ENCODE measurements at places on chromosomes 3 and 15. TPM values are rescaled to one million over a fixed set of nuclear protein-coding genes. Genes with fewer than 3 reads are reported as not detected.

The ACSBG1 gene
- 0.25 TPM for total RNA-seq

The ATP13A4 gene
- total RNA-seq = 0.52 TPM

The PCCB gene
- total RNA-seq = 106 TPM

The TGM4 gene
- total RNA-seq = not detected

The CASR gene
- not detected for total RNA-seq

The HRH1 gene
- total RNA-seq = 1.4 TPM

DNA sequence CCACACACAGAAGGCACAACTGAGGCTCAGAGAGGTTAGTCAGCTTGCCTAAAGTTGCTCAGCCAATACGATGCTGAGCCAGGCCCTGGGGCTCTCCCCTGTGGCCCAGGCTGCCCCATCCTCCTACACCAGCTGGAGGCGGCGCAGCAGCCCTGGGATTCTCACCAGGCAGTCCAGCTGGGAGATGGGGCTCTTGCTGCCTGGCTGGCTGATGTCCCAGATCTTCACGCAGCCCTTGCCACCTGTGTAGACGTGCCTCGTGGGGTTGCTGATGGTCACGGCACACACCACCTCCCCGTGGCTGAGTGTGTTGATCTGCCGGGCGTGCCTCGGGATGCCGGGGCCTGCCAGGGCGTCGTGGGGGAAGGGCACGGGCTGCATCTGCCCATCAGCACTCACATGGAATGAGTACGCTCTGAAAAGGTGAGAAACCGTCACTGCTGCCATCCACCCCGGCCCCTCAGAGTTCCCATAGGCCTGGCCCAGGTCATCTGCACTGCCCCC is 42.8 kb downstream of the TLE3 start:
- H3K36me3 ChIP-seq = peaks cover 100% of the 10 kb centered on the region
- no peak overlapping the region for H3K27ac ChIP-seq
- no peak overlapping the region for H3K4me3 ChIP-seq
- DNase-seq = no peak
- no peaks in the 10 kb centered on the region for H3K27me3 ChIP-seq
- no peaks in the 10 kb centered on the region for H3K4me1 ChIP-seq

GRCh38 chr3:193546129-193546528 is 8.6 kb downstream of the ATP13A4 start:
- H3K4me1 ChIP-seq = no peaks in the 10 kb centered on the region
- H3K27ac ChIP-seq = no peak overlapping the region
- H3K4me3 ChIP-seq = no peak overlapping the region
- H3K27me3 ChIP-seq = no peaks in the 10 kb centered on the region

- H3K4me3 ChIP-seq = no peak overlapping the region
- no peaks in the 10 kb centered on the region for H3K36me3 ChIP-seq
- H3K4me1 ChIP-seq = no peaks in the 10 kb centered on the region
Measured at GRCh38 chr3:172029425-172030098, 9.8 kb upstream of the FNDC3B start.

- H3K4me3 ChIP-seq = no peak overlapping the region
- H3K27ac ChIP-seq = no peak overlapping the region
- H3K36me3 ChIP-seq = no peaks in the 10 kb centered on the region
- peaks cover 4% of the 10 kb centered on the region for H3K27me3 ChIP-seq
- no peak for DNase-seq
Measured at GRCh38 chr3:54138937-54139547, 16.7 kb downstream of the CACNA2D3 start.

DNA sequence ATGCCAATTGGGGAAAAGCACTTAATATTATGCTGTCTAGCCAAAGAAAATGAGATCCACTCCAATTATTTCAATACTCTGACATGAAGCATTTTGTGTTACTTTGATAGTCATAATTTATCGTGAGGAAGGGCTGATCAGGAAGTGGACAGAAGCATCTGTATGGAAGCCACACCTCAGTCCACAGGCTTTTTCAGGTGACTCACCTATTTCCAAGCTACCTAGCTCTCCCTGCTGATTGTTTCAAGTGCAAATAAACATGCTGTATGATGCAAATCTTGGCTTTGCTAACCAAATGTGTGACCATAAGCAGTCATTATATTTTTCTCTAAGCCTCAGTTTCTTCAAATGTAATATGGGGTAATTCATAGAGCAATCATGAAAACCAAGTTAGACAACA is 30.8 kb upstream of the CPB1 start:
- no peaks in the 10 kb centered on the region for H3K4me1 ChIP-seq
- no peaks in the 10 kb centered on the region for H3K27me3 ChIP-seq
- H3K27ac ChIP-seq = no peak overlapping the region
- H3K36me3 ChIP-seq = no peaks in the 10 kb centered on the region

Measured in left ventricle myocardium inferior (tissue), 1 donor.